Psoas muscle (tissue), 8 donors: ENCODE measurements at places on chromosomes 1 and 21.

DNA sequence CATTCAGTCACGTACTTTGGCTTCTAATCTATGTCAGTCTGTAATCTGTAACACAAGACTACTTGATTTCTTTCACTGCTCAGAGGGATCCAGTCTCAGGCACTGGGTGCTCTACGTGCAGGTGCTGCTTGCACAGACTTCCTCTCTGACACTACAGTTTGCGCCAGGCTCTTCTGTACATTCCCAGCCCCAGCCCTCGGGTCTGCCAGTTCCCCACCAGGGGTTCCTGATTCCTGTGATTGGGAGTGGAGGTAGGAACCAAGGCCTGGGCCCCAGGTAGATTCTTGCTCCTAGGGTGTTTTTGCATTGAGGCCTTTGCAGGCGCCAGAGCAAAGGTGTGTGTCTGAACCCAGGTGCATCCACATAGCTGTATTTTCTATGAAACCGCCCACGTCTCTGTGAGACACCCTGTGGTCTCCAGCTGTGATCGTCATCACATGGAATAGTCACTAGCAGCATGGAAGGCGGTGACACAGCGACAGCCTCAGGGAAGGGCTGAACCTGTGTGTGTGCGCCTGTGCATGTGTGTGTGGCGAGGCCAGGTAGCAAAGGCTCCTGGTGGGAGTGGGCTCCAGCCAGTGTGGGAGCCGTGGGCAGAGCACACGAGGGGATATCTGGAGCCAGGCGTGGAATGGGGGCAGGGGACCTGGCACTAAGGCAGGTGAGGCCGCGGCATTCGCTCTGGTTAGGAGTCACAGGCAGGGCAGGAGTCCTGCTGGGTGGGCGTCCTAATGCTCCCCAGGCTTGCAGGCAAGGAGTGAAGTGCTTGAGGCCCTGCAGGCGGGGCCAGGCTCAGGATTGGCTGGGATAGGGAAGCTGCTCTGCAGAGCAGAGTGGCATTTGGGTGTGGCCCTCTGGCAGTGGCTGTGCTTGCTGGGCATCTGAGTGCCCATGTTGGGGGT is 5.2 kb downstream of the GJC2 start:
- no peak for DNase-seq

DNA sequence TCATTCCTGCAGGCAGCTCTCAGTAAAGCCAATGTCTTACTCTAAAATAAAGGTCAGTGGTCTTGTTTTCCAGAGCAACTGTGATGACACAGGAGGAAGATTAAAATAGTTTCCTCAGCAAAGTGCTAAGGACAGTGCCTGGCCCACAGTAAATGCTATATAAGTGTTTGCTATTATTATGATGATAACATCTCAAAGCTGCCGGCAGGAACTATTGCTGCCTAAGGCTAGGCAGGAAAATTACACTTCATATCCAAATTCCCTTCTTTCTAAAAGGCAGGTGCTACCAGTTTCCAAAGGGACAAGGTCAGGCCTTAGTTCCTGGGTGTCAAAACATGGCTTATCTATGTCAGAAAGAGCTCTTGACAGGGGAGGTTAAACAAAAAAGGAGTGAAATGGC is 401.3 kb downstream of the HHAT start:
- DNase-seq, result no peak

DNA sequence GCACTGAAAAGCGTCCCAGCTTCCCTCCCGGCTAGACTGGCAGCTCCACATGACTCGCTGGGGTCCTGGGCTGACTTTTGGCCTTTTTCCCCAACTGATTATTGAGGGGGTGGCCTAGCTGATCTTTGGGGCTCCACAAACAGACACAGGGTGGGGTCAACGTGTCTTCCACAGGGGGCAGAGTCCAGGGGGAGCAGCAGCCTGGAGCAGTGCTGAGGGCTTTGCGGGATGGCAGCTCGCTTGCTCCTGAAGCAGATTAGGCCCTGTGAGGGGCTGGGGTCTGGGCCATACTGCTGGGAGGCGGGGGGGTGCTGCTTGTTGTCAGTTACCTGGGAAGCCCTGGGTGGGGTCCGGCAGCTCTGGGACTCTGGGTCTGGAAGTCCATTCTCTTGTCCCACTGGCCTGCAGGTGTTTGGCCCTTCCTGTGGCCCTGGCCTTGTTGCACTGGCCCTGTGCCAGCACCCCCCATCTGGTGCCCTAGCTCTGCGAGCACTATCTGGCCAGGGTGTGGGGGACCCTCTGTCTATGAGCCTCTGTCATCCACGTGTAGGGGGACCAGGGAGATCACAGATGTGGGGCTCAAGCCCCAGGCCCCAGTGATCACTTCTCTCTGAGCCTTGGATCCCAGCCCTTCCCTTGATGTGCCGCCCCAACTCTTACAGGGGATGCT is 12.3 kb upstream of the HES5 start:
- no peak for DNase-seq

DNA sequence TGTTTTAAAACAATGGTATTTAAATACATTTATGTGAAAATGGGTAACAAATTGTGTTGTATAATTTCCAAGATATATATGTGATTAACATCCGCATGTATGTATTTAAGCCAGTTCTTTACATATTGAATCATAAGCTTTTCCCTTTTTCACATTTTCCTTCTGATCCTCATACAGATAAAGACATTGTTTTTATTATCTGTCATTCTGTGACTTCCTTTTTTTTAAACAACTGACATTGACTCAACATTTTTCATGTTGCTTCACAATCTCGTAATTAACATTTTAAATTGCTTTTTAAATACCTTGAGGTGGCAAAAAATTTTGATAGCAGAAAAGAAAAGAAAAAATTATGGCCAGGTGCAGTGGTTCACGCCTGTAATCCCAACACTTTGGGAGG is 1.4 kb downstream of the STXBP3 start:
- DNase-seq, result no peak

- no peak for DNase-seq
Measured at GRCh38 chr1:107100331-107100984, 40.4 kb upstream of the NTNG1 start.

GRCh38 chr1:39656391-39656790 is 15.5 kb downstream of the NT5C1A start:
- no peak for DNase-seq

DNA sequence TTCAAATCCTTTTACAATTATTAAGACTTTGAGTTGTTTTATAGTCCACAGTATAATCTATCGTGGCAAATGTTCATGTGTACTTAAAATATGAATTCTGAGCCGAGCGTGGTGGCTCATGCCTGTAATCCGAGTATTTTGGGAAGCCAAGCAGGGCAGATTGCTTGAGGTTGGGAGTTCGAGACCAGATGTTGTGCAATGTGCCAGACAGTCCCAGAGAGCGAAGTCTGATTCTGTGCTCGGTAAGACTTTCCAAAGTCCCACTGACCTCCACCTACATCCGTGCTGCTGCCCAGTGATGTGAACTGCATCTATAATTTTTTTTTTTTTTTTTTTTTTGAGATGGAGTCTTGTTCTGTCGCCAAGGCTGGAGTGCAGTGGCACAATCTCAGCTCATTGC is 52.2 kb downstream of the VPS26C start:
- DNase-seq, result no peak

DNA sequence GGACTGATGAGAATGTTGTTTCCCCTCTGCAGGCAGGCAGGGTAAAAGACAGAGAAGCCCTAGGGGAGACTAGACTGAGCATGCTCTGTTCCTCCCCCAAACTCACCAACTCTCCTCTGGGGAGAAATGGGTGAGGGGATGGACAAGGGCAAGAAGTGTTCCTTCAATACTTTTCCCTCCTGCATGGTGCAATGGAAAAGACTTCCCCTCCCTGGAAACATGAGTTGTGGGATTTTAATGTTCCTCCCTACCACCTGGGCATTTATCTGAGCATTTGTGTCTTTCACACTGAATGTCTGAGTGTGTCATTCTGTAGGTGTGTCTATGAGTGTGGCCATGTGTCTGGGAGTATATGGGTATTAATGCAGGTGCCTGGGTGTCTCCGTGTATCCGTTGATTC is 275.7 kb downstream of the C1orf94 start:
- no peak for DNase-seq
